ENCODE measurements at places on chromosomes 4 and X.

GRCh38 chr4:183996868-183997267 lies 91.8 kb downstream of the STOX2 start:
- no peak for DNase-seq

GRCh38 chr4:106126062-106126461 lies 189.9 kb downstream of the TBCK start:
- DNase-seq = no peak

DNA sequence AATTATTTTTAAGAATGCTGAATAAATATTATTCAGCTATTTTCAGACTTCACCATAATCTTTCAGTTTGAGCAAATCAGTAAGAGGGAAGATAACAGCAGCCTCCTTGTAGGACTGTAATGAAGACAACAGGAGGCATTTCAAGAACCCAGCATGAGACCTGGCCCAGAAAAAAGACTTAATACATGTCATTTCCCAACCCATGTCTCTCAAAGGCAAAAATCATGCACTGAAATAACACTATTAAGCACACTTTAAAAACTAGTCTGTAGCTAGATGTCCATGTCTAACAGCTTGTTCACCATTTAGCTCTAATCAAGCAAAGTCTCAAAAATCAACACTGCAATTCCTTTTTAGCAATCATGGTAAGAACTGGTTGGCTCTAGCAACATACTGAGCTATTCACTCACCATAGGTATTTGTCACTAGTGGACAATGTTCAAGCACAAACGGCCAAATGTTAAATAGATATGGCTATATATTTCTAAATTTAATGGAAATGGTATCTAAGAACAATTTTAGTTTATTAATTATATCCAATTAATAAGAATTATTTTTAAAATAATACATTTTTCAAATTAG lies 109.9 kb downstream of the WDFY3 start:
- peak; percentile 46 for DNase-seq

- DNase-seq = no peak
Measured at GRCh38 chr4:3354455-3354811, 61.6 kb downstream of the RGS12 start.

DNA sequence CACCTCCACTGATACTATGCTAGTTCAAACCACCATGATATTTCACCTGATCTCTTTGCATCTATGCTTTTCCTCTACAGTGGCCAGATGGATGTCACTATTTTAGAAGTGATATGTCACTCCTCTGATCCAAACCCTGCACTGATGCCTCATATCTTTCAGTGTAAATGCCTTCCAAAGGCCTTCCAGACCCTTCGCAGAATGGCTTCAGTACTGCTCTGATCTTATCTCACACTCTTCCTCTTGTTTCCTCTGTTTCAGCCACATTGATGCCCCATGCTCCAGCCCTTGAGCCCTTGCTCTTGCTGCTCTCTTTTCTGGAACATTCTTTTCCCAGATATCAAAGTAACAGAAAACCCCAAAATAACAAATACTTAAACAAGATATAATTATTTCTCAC lies 17.9 kb downstream of the MID1IP1 start:
- DNase-seq = no peak

GRCh38 chr4:105630670-105631655 lies 77.5 kb downstream of the INTS12 start:
- DNase-seq = no peak

- DNase-seq = no peak
Measured at GRCh38 chr4:89398644-89399043, 91.0 kb upstream of the GPRIN3 start.

DNA sequence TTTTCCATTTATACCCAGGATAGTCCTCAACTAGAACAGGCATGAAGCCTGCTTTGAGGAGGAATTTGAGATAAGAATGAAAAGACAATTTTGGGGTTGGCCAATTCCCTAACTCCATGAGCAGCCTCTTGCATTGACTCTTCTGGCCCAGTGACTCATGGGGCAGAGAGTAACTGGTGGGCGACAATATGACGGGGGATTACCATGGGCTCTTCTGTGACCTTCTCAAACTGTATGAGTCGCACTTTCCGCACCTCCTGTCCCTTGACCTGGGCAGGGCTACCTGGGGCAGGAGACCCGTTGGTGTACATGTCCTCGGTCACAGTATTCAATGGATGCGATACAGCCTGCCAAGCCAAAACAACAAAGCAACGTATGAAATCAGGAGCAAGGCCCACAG lies 13.3 kb downstream of the MPP1 start:
- no peak for DNase-seq

DNA sequence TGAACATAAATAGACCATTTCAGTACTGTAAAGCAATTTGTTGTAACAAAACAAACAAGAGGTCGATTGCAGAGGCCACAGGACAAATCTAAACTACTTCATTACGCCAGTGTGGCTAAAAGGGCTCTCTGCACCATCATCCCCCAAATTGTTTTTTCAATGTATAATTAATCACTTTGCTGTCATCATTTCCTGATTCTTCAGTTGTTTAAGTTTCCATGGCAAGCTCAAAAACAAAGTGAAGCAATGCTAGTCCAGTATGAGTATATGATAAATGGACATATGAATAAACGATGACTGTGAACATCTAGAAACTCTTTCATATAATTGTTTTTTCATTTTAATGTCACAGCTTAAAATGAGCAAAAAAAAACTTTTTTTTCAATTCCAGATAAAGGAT lies 235.4 kb upstream of the FGF13 start:
- DNase-seq = no peak

GRCh38 chr4:14364953-14365536 lies 637.2 kb upstream of the CPEB2 start:
- DNase-seq = no peak

- DNase-seq = peak; percentile 35
Measured at GRCh38 chrX:43644124-43644701, 11.9 kb upstream of the MAOA start.

- DNase-seq = no peak
Measured at GRCh38 chr4:168587411-168588125, 90.7 kb downstream of the PALLD start.

- DNase-seq = no peak
Measured at GRCh38 chr4:110982486-110982885, 359.6 kb upstream of the PITX2 start.

DNA sequence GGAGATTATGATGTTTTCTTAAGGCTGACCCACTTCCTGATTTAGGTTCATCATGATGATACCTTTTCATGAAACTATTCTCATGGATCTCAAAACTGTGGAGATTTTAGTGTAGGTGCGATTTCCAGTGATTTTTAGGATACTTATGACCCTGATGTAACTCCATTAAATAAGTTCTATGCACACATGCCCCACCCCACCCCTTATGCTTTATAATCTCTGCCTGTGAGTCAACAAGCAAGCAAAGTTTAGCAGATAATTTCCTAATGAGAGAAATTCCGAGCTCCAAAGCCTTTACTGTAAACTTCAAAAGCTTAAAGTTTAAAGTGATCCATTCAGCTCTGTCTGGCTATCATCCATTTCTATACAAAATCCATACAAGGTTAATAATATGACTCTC lies 56.4 kb downstream of the C4orf33 start:
- no peak for DNase-seq

DNA sequence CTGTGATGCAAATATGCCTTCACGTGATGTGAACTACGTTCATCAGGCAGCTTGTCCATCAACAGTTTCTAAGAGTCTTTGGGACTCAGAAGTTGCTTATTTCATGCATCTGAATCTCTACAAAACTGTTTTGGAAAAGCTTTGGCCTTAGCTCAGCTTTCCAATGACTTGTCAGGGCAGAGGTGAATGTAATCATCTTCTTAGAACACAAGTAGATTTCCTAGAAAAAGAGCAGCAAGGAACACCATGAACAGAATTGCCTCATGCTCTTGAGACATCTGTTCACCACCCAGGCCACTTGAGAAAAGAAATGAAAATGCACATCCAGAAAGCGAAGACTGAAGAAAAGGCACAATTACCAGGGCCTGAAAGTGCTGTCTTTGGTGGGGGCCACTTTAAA lies 105.8 kb upstream of the PDHA1 start:
- no peak for DNase-seq

DNA sequence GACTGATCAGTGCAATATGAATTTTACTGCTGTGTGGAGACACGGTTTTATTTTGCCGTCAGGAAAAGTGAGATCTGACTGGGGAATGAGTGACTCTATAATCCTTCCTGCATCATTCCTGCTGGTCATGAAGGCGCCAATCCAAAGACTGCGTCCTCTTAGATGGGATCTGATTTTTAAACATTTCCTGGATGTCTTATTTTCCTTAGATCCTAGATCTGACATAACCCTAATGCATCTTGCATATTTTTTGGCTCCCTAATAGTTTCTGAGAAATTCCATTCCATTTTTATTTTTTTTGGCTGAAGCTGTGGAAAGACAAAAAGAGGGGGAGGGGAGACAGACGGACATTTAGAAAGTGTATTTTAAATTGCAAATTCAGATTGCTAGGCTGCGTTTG lies 454.9 kb upstream of the FAT1 start:
- no peak for DNase-seq

- no peak for DNase-seq
Measured at GRCh38 chr4:27714073-27714472, 853.4 kb downstream of the STIM2 start.

DNA sequence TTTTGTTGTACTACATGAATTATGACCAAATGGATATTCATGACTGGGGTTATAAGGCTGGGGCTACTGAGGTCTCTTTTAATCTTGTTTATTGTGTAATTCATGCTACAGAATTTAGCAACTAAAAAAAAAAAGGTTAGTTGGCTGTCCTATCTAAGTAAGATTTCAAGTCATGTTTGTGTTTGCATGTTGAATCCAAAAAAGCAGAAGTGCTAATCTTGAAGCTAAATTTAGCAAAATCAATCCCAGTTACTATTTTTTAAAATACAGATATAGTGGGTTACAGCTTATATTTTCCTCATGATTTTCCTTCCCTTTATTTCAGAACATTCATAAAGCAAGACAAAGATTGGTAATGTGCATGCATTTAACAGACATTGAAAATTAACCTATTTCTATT lies 19.4 kb downstream of the MTMR1 start:
- no peak for DNase-seq

GRCh38 chr4:140697709-140698560 lies 58.2 kb downstream of the TBC1D9 start:
- no peak for DNase-seq

GRCh38 chr4:94530073-94530472 lies 78.3 kb downstream of the PDLIM5 start:
- no peak for DNase-seq

DNA sequence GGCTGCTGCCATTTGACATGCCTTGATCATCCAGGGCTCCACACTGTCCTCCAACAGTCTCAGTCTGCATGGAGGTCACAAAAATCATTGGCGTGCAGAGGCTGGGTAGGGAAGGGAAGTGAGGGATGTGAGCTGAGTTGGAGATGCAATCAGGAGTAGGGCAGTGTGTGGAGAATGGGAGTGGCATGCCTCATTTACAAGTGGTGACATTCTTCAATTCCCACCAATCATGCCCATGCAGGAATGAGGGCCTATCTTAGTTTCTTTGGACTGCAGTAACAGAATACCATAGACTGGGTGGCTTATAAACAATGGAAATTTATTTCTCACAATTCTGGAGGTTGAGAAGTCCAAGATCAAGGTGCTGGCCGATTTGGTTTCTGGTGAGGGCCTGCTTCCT lies 94.9 kb upstream of the PJA1 start:
- no peak for DNase-seq

DNA sequence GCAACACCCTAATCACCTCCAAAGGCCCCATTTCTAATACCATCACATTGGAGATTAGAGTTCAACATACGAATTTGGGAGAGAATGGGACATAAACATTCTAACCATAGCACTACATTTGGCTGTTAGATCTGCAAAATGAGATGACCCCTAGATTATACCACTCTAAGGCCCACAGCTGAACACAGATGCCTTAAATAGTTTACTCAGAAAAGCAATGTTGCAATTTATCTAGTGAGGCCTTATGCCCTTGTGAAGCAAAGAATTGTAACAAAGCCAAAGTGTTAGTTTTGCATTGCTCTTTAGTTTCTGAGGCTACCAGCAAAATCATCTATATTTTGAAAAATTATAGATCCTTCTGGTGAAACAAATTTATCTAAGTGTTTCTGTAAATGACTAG lies 31.6 kb upstream of the ARHGEF6 start:
- DNase-seq = no peak

- DNase-seq = no peak
Measured at GRCh38 chr4:148926276-148927260, 484.4 kb upstream of the NR3C2 start.

- DNase-seq = no peak
Measured at GRCh38 chr4:155681886-155682285, 15.2 kb downstream of the GUCY1A1 start.

- DNase-seq = no peak
Measured at GRCh38 chr4:109079201-109079600, 223.3 kb downstream of the COL25A1 start.

- DNase-seq = no peak
Measured at GRCh38 chr4:105755375-105755774, 46.8 kb downstream of the GSTCD start.

- DNase-seq = no peak
Measured at GRCh38 chr4:57103051-57103450, 7.1 kb downstream of the IGFBP7 start.

DNA sequence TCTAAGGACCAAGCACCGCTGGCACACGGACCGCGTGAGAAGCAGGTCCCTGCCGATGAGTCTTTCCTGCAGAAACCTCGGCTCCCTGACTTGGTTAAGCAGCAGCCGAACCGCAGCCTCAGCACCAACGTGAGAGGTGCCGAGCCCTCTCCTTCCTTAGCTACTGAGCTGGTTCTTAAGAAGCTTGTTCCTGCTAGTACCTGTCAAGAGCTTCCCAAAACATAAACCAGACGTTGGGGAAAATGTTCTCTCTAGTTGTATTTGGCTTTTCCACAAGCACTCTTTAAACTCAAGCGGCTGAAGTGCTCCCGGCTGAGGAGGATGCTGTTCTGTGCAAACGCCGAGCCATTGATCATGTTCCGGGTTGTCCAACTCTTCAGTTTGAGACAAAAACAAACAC lies 29.3 kb upstream of the TLR3 start:
- no peak for DNase-seq

- no peak for DNase-seq
Measured at GRCh38 chr4:75285837-75286236, 228.4 kb downstream of the RCHY1 start.

DNA sequence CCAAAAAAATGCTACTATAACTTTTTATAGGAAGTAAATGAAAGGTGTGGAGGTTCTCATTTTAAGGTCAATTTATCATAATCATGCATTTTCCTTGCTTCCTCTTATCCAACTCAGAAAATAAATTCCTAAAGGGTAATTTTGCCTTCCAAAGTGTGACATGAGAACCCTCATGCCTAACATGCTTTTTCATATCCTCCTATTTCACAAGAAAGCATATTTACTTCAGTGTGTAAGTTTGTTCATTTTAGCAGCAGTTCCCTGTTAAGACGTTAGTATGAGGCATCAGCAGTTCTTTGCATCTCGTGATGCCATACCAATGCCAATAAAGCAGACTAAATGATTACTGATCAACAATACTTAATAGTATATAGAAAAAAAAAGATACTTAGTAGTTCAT lies 18.4 kb downstream of the WDFY3 start:
- no peak for DNase-seq

DNA sequence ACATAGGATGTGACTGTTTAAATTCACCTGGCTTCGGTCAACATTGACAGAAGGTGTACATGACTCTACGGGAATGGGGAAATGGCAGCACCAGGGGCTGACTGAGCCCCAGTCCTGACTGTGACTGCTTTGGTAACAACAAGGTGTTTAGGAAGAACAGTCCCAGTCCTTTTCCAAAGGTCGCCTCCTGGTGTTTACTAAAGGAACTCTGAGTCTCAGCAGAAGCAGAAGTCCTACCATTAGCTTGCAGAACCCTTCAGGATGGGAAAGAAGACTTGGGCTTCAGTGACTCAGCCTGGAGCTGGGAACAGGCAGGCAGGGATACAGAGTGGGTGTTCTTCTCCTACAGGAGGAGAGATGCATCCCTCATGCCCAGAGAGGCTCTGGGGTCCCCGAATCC lies 103.3 kb downstream of the MGST2 start:
- DNase-seq = no peak

All from smooth muscle cell of the brain vasculature (primary cell).